ENCODE measurements at places on chromosomes 1 and 21.

DNA sequence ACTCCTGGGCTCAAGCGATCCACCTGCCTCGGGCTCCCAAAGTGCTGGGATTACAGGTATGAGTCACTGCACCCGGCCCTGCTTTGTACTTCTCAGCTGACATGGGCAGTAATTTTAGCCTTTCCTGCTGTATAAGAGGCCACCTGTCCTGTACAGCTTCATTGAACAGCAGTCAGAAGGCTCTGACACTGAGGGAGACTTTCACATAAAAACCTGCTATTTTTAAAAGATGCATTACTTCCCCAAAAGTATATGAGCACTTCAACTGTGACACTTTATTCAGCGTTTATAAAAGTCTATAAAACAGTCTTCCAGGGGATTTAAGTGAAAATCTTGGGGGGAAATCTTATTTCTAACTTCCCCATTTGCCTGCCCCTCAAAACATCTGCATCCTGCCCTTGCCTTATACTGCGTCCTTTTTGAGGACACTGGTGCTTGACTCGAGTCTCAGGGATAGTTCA lies 17.6 kb downstream of the RNU5D-1 start:
- no peak for DNase-seq

- DNase-seq: no peak
These were observed 13.0 kb downstream of the GRHL3 start for GRCh38 chr1:24331961-24332673.

- no peak for DNase-seq
These were observed 58.6 kb upstream of the TMEM51 start for GRCh38 chr1:15094719-15095495.

- DNase-seq: no peak
These were observed 8.5 kb downstream of the CRP start for GRCh38 chr1:159705904-159706256.

GRCh38 chr1:234672349-234673135 lies 62.6 kb upstream of the IRF2BP2 start:
- no peak for DNase-seq

DNA sequence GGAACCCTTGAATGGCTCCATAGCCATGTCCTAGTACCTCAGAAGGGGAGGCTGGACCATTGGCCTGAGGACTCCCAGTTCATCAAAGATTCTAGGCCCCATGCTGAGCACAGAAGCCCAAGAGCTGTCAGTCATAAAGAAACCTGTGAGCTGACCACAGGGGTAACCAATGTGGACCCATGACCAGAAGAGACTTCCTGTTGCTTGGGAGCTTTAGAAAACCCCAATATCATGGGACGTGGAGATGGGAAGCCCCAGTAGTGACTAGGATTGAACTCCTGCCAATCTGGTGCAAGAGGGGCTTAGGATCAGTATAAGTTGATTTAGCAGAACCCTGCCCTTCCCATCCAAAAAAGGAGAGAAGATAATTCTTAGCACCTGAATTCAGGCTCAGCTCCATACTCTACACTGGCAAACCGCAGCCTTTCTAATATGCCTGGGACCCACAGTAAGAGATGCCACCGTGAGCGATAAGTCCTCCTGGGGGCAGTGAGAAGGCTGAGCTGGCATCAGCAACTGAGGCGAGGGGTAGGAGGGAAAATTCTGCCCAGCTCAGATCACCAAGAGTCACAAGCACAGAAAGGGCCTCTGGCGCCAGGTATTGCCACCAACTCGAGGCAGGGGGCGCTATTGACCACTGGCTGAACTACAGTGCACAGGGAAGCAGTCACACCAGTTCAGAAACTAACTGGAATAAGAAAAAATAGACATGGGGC lies 108.9 kb downstream of the CAPN8 start:
- DNase-seq: peak; percentile 45

GRCh38 chr1:175878775-175879174 lies 135.4 kb upstream of the TNR start:
- no peak for DNase-seq

DNA sequence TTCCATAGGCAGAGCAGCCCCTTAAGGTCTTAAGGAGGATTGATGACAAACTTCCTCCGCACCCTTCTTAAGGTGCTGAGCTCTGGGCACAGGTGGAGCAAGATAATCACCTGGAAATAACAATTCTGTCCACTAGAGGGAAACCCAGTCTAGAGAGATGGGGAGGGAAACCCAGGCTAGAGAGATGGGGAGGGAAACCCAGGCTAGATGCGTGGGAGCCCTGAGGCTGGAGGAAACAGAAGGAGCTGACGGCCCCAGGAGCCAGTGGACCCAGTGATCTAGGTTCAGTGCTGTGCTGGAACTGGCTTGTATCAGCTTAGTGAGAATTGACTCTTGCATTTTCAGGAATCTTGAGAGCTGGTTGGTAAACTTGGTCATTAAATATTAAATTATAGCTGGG lies 17.8 kb upstream of the MYCL start:
- DNase-seq: peak; percentile 7

- DNase-seq: no peak
These were observed 89.3 kb downstream of the PHTF1 start for GRCh38 chr1:113669988-113670387.

- no peak for DNase-seq
These were observed 27.8 kb downstream of the LRRC7 start for GRCh38 chr1:69595486-69595885.

DNA sequence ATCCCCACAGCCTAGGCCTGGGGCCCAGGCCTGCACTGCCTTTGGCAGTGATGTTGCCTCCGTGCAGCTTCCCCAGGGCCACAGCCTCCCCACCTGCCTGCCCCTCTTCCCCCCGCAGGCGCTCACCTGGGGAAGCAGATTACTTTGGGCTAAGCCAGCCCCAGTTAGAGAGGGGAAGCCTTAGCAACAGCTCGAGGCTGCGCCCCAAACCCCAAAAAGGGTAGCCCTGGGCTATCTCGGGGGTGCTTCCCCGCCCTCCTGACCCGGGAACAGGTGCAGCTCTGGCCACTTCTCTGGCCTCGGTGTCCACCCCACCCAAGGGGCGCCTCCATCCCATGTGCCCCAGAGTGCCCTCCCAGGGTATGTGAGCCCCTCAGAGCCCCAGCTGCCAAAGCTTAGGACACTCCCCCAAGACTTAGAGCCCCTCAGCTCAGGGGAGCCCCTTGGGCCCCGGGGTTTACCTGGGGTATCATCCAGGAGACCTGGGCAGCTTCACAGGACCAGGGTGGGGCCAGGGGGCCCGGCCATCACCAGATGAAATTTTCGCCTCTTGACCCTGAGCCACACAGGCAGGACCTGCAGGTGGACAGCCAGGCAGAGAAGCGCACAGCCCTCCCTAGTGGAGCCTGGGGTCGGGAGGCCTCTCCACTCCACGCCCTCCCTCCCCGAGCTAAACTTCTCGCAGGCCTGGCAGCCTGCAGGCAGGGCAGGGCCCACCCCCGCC lies 3.3 kb upstream of the TTC34 start:
- no peak for DNase-seq

GRCh38 chr1:151705146-151705545 lies 11.5 kb downstream of the CELF3 start:
- no peak for DNase-seq

DNA sequence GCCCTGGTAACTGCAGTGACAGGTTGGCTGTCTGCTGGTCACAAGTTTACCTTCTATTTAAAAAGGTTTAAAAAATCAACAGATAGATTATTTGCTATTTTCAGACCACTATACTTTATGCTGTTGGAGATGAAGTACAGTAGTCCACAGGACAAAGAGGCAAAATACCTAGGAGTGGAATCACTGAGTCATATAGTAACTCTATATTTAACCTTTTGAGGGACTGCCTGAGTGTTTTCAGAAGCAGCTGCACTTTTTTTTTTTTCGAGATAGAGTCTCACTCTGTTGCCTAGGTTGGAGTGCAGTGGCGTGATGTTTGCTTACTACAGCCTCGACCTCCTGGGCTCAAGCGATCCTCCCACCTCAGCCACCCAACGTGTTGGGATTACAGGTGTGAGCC lies 11.7 kb downstream of the CNIH4 start:
- DNase-seq: no peak

DNA sequence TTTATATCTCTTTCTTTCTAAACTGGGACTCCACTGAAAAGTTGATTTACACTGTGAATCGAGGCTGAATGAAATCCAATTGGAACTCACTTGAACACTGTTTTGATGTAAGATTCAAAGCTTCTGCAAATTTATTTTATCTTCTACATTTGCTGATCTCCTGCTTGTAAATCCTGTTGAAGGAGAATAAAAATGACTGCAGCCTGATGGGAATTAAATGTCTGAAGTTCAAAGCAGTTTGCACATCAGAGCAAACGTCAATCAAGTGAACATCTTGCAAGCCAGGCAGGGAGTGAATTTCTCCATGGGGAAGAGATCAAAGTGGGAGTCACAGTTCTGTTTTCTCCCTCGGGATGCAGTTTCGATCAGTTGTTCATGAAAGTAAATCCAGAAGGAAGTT lies 127.2 kb downstream of the CACHD1 start:
- no peak for DNase-seq

DNA sequence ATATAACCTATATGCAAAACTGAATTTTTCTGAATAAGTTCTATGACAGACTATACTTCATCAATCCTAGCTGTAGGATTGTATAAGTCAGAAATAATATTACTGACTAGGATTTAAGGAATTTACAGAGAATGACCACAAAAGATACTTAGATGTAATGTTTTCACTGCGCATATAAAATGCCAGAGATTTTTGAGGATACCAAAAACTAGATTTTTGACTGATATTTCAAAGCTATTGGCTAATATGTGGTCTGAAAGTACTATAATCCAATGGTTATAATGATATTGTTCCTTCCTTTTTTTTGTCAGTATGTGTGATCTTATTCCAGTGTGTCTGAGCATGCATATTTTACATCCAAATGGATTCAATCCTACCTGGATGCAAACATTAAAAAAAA lies 17.0 kb upstream of the IFI44L start:
- no peak for DNase-seq

- DNase-seq: no peak
These were observed 10.7 kb upstream of the ZP4 start for GRCh38 chr1:237901299-237901934.

GRCh38 chr21:40425981-40426380 lies 421.0 kb downstream of the DSCAM start:
- DNase-seq: no peak

DNA sequence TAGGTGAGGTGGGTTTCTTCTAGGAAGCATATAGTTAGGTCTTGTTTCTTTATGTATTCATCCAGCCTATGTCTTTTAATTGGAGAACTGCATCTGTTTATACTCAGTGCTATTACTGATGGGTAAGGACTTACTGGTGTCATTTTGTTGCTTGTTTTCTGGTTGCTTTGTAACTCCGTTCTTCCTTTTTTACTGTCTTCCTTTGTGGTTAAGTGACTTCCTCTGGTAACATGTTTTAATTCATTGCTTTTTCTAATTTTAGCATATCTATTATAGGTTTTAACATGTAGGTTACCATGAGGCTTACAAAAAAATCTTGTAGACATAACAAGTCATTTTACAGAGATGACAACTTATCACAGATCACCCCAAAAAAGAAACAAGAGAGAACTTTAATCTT lies 160.8 kb downstream of the VAV3 start:
- no peak for DNase-seq

GRCh38 chr1:65164633-65165032 lies 16.6 kb downstream of the AK4 start:
- no peak for DNase-seq

- DNase-seq: no peak
These were observed 664.4 kb downstream of the MATN1 start for GRCh38 chr1:30058970-30059369.

DNA sequence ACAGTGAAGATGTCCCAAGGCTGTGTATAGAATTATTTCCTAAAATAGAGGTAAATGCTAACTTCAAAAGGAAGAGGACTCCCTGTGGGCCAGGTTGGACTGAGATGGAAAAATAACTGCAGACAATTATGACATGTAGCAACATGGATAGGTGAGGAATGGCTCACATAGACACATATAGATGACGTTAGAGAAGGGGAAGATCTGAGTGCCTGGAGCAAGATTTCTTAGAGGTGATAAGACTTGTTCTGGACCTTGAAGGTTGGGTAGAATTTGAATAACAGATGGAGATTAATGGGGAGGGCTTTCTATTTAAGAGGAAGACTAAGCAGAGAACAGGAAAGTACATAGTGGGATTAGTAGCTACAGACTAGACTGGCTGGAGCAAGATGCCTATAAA lies 76.9 kb downstream of the C1orf21 start:
- no peak for DNase-seq

DNA sequence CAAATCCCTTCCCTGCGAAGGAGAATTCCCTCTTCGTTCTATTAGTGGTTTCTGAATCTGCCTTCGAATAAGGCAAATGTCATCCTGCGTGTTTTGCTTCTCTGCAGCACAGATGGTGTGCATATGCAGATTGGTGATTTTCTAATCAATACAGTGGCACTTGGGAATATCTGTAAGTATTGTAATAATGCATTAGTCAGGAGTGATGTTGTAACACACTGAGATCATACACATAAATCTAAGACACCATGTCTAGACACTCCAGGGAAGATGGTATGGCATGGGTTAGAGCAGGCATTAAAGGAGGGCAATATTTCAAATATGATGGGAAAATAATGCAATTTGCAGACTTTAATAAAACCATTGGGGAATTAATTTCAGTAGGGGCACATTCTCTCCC lies 513.2 kb upstream of the PTBP2 start:
- DNase-seq: no peak

- no peak for DNase-seq
These were observed 141.6 kb downstream of the MIS18A start for GRCh38 chr21:32137266-32137665.

DNA sequence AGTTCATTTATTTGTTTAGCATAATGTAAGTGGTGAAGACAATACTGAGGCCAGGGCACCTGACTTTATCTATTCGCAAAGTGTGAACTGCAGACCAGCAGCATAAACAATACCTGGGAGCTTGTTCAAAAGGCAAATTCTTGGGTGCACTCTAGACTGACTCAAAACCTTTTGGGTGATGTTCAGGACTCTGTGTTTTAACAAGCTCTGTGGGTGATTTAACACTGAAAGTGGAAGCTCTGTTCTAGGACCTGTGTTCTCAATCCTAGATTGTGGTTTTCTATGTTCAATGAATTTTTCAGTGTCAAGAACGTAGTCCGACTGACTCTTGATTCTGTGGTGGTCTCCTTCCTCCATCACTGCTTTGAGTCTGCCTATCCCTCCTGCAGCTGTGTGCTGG lies 71.9 kb downstream of the GPR88 start:
- DNase-seq: no peak

DNA sequence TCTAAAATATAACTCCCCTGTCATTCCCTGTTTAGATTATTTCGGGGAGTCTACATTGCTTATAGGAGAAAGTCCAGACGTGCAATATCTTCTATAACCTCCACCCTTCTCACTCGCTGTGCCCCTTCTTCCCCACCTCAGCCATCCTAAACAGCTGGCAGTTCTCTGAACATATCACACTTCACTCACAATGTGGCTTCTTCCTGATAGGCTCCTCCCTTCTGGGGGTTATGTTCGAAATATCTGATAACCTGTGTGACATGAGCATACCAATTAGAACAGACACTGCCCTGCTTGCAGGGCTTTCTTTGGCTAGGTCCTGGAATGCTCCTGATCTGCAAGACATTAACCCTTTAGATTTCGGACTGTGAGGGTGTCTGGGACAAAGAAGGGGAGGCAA lies 274.6 kb downstream of the NFIA start:
- no peak for DNase-seq

- DNase-seq: no peak
These were observed 71.0 kb downstream of the CD2 start for GRCh38 chr1:116825207-116825719.

GRCh38 chr1:162360237-162360873 lies 16.3 kb downstream of the SPATA46 start:
- no peak for DNase-seq

GRCh38 chr1:208068407-208068806 lies 157.5 kb upstream of the CD34 start:
- DNase-seq: no peak

- no peak for DNase-seq
These were observed 10.4 kb upstream of the TMEM200B start for GRCh38 chr1:29133861-29134694.
